Stimulated activated CD8-positive, alpha-beta memory T cell treated with anti-CD3 and anti-CD28 coated beads, Interleukin-7, amount 100 ng/mL, for 1 hour (primary cell): ENCODE measurements at places on chromosomes 16 and 17.

DNA sequence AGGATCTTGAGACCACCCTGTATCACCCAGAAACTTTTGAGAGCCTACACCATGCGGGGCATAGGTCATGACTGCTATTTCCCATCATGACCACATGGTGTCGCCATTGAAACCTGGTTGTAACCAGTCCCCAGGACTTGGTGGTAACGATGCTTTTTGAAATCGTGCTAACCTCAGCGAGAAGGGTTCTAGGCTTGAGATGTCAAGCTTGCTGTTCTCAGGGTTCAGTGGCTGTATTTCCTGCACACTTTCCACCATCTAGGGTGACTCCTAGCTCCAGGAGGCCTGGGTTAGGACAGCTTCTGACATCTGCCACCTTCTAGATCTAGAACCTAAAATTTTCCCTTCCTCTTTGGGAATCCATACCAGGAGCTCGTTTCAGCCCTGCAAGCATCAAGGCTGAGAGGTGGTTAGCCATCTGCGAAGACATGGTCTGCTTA, 13.0 kb upstream of the SPNS3 start:
- DNase-seq, result no peak

DNA sequence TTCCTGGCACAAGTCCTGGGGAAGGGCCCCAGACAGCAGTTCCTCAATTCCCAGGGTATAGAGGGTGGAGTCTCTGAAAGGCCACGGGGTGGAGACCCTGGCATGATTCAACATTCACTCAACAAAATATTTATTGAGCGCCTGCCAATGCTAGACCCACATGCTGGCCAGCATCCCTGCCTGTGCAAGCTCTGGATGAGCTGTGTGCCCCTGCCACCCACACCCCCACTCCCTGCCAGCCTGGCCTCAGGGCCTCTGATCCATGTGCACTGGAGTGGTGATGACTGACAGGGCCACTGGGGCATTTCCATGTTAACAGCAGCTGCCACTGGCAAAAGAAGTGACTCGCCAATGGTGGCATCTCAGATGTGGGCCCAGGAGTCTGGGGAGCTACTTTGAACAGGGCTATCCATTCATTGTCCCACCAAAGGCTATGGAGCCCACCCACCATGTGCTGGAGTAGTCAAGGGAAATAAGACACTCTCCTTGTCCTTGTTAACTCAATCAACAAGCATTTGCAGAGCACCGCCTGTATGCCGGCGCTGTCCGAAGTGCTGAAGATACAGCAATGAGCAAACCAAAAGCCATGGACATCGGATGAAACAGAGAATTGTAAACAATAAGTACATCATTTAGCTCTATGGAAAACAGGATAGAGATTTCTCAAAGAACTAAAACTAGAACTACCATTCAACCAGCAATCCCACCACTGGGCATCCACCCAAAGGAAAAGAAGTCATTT, 3.0 kb upstream of the PRSS22 start:
- no peak for DNase-seq

DNA sequence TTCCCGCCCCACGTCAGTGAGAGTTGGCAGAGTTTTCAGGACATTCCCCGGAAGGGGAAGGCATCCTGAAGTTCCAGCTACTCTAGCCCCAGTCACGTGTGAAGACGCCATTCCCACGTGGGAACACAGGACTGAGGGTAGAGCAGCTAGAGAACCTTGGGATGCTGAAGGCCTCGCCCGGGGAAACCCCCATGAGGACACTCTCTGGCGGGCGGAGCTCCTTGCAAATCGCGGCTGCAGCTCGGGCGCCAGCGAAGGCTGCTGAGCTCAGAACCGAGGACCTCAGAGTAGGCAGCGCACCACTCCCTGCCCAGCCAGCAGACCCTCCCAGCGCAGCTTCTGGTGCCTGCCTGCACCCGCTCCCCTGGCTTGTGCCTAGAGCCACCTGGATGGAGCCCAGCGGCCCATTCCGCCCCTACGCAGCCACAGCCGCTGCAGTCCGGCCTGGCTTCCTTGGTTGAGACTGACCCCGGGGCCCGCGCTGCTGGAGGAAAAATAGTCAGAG, 51.9 kb downstream of the SHCBP1 start:
- DNase-seq, result no peak

DNA sequence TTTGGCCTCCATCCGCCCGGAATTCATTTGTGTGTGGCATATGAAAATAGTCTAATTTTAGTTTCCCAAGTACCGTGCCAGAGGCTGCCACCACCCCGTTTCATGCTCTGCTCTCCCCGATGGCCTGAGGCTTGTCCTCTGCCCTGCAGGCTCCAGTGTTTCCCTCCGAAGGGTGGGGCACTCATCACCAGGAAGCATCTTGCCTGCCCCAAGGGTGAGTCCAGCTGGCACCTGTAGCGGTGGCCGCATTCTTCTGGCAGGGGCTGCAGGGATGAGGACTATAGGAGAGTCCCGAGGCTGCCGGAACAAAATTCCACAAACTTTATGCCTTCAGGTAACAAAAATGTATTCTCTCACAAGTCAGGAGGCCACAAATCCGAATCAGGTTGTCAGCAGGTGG, 23.1 kb upstream of the CMIP start:
- no peak for DNase-seq
